ENCODE measurements at places on chromosomes 16 and 17. TPM values are rescaled to one million over a fixed set of nuclear protein-coding genes. Genes with fewer than 3 reads are reported as not detected.

DNA sequence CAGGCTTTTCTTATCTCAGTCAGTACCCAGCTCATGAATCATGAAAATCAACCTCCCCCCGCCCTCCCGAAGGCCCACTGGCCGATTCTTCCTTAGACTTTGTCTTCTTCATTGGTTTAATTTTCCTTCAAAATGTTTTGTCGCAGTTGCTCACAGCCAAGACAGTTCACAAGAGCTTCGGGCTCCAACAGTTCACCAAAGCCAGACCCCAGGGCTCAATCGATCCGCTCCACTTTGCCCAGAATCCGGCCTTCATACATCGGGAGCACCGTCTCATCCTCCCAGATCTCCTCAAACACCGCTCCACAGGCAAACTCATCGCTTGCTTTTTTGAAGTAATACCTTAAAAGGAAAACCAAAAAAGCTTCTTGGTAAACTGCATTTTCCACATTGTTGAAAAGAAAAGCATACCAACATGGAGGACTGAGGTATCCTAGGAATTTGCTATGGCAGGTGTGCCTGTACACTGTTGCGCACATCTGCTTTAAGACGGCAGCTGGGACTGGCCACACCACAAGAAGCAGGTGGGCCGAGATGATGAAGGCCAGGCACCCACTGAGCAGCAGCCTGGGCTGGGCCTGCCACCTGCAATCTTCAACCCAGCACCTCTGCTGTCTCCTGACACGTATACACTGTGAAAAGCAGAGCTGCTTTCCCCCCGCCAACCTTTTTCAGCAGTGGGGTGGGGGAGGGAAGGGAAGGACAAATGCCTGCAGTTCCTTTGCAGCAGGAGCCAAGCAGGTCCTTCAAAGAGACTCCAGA lies 31.5 kb downstream of the AXIN2 start:
- H3K27ac ChIP-seq = no peak overlapping the region
- DNase-seq = no peak
- H3K4me3 ChIP-seq = no peak overlapping the region
- no peaks in the 10 kb centered on the region for H3K27me3 ChIP-seq
- H3K36me3 ChIP-seq = no peaks in the 10 kb centered on the region
- H3K4me1 ChIP-seq = no peaks in the 10 kb centered on the region

- no peak for DNase-seq
- H3K27ac ChIP-seq = no peak overlapping the region
- peaks cover 8% of the 10 kb centered on the region for H3K4me1 ChIP-seq
- no peak overlapping the region for H3K4me3 ChIP-seq
- no peaks in the 10 kb centered on the region for H3K36me3 ChIP-seq
- H3K27me3 ChIP-seq = no peaks in the 10 kb centered on the region
Measured at GRCh38 chr16:11507991-11508390, 78.7 kb downstream of the LITAF start.

- no peak overlapping the region for H3K27ac ChIP-seq
- H3K36me3 ChIP-seq = no peaks in the 10 kb centered on the region
- no peaks in the 10 kb centered on the region for H3K4me1 ChIP-seq
- H3K4me3 ChIP-seq = no peak overlapping the region
- H3K27me3 ChIP-seq = no peaks in the 10 kb centered on the region
Measured at GRCh38 chr17:54834086-54834485, 66.6 kb upstream of the TOM1L1 start.

MFAP4 gene
- total RNA-seq = not detected

- no peak overlapping the region for H3K27ac ChIP-seq
- H3K4me3 ChIP-seq = no peak overlapping the region
- no peak for DNase-seq
- H3K27me3 ChIP-seq = no peaks in the 10 kb centered on the region
Measured at GRCh38 chr17:13001991-13002615, 15.7 kb downstream of the ELAC2 start.

IRX5 gene
- not detected for total RNA-seq

GRCh38 chr16:27617665-27618064 lies 67.7 kb downstream of the KATNIP start:
- no peaks in the 10 kb centered on the region for H3K36me3 ChIP-seq
- no peak overlapping the region for H3K27ac ChIP-seq
- no peak for DNase-seq
- no peaks in the 10 kb centered on the region for H3K4me1 ChIP-seq

CORO1A gene
- 653 TPM for total RNA-seq

ZNF624 gene
- total RNA-seq = 13.5 TPM

- no peak overlapping the region for H3K4me3 ChIP-seq
- peaks cover 18% of the 10 kb centered on the region for H3K4me1 ChIP-seq
- H3K27me3 ChIP-seq = no peaks in the 10 kb centered on the region
Measured at GRCh38 chr16:57304169-57305061, 19.9 kb upstream of the PLLP start.

GRCh38 chr16:24737391-24737871 lies 8.0 kb downstream of the TNRC6A start:
- no peak overlapping the region for H3K4me3 ChIP-seq
- peak overlapping the region; percentile 52 for H3K27ac ChIP-seq
- no peak for DNase-seq
- peaks cover 16% of the 10 kb centered on the region for H3K36me3 ChIP-seq
- H3K4me1 ChIP-seq = peaks cover 34% of the 10 kb centered on the region

LRRC46 gene
- 2.4 TPM for total RNA-seq

DNA sequence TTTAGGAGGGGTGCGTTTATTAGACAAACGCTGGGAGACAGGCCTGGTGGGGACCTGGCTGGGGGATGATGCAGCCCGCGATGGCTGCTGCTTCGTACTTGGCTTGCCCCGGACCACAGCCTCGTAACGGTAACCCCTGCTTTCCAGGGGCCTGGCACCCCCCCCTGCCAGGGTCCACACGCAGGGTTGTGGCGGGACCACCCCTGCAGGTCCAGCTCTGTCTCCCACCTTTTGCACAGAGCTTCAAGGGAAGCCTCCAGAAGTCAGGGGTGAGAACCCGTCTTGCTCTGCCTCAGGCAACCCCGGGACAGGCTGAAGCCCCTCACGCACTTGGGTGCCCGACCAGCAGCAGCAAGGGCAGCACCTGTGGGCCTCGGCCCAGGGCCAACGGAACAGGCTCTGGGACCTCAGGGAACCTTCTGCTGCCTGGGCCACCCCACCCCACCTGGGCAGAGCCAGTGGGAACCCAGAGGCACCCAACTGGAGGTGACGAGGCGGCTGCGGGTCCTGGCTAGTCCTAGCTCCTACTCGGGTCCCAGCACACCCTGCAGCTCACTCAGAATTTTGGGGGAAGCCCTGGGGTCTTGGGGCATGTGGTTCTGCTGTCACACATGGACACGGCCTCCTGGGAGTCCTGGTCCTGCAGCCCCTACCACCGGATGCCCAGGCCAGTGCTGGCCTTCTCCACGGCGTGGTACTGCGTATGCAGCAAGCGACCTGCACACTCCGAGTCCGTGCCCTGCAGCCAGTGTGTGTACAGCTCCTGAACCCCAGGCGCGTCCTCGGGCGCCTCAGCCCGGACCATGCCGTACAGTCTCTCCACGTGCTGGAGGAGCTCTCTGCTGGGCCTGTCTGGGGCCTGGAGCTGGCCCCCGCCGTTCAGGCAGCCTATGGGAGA lies 3.1 kb downstream of the HAGHL start:
- no peak overlapping the region for H3K27ac ChIP-seq
- H3K36me3 ChIP-seq = peaks cover 32% of the 10 kb centered on the region
- no peak for DNase-seq
- H3K27me3 ChIP-seq = no peaks in the 10 kb centered on the region
- peaks cover 10% of the 10 kb centered on the region for H3K4me1 ChIP-seq

GRCh38 chr17:45131616-45132319 lies 547 bp downstream of the PLCD3 start:
- H3K36me3 ChIP-seq = no peaks in the 10 kb centered on the region
- H3K4me1 ChIP-seq = peaks cover 16% of the 10 kb centered on the region
- no peak overlapping the region for H3K27ac ChIP-seq
- no peaks in the 10 kb centered on the region for H3K27me3 ChIP-seq

SOST gene
- total RNA-seq = not detected

GRCh38 chr16:81790830-81791435 lies 11.8 kb downstream of the PLCG2 start:
- H3K36me3 ChIP-seq = peaks cover 88% of the 10 kb centered on the region
- no peaks in the 10 kb centered on the region for H3K27me3 ChIP-seq
- H3K27ac ChIP-seq = no peak overlapping the region
- DNase-seq = no peak
- H3K4me1 ChIP-seq = peaks cover 84% of the 10 kb centered on the region
